ENCODE measurements at places on chromosomes 12 and 14.

DNA sequence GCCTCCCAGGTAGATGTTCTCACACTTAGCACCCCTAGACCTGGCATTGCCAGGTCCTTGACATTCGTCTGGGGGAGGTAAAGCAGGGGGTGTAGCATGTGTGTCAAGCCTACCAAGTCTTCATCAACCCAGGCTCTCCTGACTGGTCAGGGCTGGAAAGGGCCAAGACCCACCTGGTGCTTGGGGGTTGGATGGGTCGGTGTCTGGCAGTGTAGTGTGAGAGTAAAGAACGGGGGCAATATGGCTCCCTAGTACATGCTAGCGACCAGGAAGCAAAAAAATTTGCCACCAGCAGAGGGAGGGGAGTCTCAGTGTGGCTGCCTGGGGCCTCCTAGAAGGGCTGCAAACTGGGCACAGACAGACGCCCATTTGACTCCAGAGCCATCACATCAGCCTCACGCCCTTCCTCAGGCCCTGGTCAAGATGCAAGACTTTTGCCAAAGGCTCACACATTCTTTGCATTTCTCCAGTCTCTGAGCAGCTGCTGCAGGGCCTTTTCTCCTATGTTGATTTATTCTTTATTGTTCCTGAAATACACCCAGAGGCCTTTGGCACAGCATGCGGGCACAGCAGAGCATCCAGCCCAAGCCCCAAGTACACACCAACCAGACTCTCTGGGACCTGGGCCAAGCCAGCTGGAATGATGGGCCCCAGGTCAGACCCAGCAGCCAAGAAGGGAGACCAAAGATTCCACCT, 38.3 kb upstream of the PNMA1 start:
- peaks cover 94% of the 10 kb centered on the region for H3K4me1 ChIP-seq
- peak overlapping the region; percentile 97 for H3K27ac ChIP-seq
- H3K4me3 ChIP-seq: peak overlapping the region; percentile 93
- H3K36me3 ChIP-seq: peaks cover 49% of the 10 kb centered on the region

GRCh38 chr14:25150934-25151790, 101.2 kb upstream of the STXBP6 start:
- no peak overlapping the region for H3K4me3 ChIP-seq
- H3K27ac ChIP-seq: no peak overlapping the region
- peaks cover 3% of the 10 kb centered on the region for H3K36me3 ChIP-seq
- H3K27me3 ChIP-seq: peaks cover 31% of the 10 kb centered on the region

- no peaks in the 10 kb centered on the region for H3K36me3 ChIP-seq
- DNase-seq: no peak
- no peak overlapping the region for H3K4me3 ChIP-seq
Measured at GRCh38 chr14:104333646-104334423, 195.4 kb downstream of the KIF26A start.

- no peaks in the 10 kb centered on the region for H3K4me1 ChIP-seq
- H3K27ac ChIP-seq: no peak overlapping the region
- peaks cover 40% of the 10 kb centered on the region for H3K27me3 ChIP-seq
- no peak overlapping the region for H3K4me3 ChIP-seq
Measured at GRCh38 chr14:32009976-32010581, 67.0 kb upstream of the ARHGAP5 start.

DNA sequence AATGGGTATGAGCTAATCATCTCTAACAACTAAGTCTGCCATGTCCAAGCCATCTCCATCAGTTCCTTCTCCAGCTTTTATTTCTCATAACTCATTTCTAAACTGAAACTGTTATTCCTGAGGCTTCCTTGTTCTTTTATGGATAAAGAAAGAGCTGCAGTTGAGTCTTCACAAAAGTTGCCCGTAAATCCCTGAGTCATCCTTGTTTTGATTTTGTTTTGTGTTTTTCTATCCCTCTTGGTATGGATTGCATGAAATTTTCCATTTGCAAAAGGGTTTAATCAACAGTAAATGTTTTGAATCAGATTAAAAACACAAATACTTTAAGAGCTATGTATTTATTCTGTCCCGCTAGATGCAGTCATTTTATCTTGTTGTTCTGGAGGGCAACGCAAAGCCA, 290.6 kb downstream of the EGLN3 start:
- no peaks in the 10 kb centered on the region for H3K4me1 ChIP-seq
- no peaks in the 10 kb centered on the region for H3K36me3 ChIP-seq
- DNase-seq: no peak
- no peaks in the 10 kb centered on the region for H3K27me3 ChIP-seq

DNA sequence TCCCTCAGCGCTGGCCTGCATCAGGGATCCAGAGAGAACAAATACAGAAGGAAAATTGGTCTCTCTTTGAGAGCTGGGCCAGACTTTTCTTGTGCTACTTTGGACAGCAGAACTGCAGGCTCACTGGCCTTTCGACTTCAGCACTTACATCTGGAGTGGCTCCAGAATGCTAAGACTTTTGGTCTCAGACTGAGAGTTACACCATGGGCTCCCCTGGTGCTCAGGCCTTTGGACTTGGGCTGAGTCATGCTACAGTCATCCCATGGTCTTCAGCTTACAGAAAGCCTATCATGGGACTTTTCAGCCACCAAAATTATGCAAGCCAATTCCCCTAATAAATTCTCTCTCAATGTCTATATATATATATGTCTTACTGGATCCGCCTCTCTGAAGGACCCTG, 9.0 kb upstream of the CD163 start:
- no peak overlapping the region for H3K4me3 ChIP-seq
- peaks cover 56% of the 10 kb centered on the region for H3K27me3 ChIP-seq
- no peak for DNase-seq
- H3K27ac ChIP-seq: no peak overlapping the region

DNA sequence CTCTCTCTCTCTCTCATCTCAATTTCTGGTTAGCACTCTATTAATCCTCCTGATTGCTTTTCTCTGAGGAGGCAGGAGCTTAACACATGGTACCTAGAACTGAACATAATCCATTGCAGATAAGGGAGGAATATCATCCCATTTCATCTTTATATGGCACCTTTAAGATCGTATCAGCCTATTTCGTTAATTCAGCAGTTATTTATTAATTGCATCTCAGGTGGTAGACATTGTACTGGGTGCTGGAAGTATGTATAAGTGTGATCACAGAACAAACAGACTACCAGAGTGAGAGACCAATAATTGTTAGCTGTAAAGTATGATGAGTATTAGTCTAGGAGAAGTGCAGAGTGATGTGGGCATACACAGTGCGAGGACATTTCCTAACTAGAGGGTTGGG, 39.0 kb downstream of the AKAP6 start:
- H3K27ac ChIP-seq: no peak overlapping the region
- H3K36me3 ChIP-seq: no peaks in the 10 kb centered on the region
- H3K27me3 ChIP-seq: peaks cover 15% of the 10 kb centered on the region

GRCh38 chr14:87199381-87199780, 793.6 kb downstream of the GALC start:
- DNase-seq: no peak
- H3K27ac ChIP-seq: no peak overlapping the region
- no peaks in the 10 kb centered on the region for H3K36me3 ChIP-seq
- H3K4me3 ChIP-seq: no peak overlapping the region
- no peaks in the 10 kb centered on the region for H3K4me1 ChIP-seq

DNA sequence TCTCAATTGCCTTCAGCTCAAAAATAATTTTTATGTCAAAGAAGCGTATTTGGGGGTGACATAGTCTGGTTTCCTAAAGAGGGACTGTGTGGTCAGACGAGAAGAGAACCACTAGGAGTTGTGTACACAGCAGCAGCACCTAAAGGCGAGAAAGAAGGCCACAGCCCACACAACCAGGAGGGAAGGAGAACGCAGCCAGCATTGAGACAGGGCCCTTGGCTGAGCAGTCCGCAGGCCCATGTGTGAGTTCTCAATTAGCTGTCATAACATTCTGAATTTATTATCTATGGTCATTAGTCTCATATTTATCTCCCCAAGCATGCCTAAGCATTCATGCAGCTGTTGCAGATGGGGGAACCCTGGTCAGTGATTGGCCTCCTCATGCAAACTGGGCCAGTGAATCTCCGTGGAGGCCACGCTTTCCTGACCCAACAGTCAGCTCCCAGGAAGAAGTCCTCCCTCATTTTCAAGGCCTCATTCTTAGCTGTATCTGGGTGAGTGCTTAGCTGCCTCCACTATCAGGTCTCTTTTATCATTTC, 81.2 kb upstream of the ATF7IP start:
- H3K27ac ChIP-seq: no peak overlapping the region
- no peaks in the 10 kb centered on the region for H3K36me3 ChIP-seq

Measured in effector memory CD8-positive, alpha-beta T cell (primary cell).